Daoy (cell line): ENCODE measurements at places on chromosomes 1 and 21. TPM values are rescaled to one million over a fixed set of nuclear protein-coding genes. Genes with fewer than 3 reads are reported as not detected.

Gene CFHR1
- not detected in 2 replicates for total RNA-seq

Gene NT5C1A
- not detected in 2 replicates for total RNA-seq

Gene DTL
- total RNA-seq = 28.7 and 37.0 TPM in 2 replicates

Gene BTBD8
- total RNA-seq = 2.3 and 4.8 TPM in 2 replicates

Gene CELA2B
- total RNA-seq = not detected in 2 replicates

Gene SPRR2A
- not detected in 2 replicates for total RNA-seq

Gene MCOLN2
- 13.5 and 13.6 TPM in 2 replicates for total RNA-seq

GRCh38 chr1:100930494-100930893, 34.6 kb downstream of the SLC30A7 start:
- no peak for DNase-seq

DNA sequence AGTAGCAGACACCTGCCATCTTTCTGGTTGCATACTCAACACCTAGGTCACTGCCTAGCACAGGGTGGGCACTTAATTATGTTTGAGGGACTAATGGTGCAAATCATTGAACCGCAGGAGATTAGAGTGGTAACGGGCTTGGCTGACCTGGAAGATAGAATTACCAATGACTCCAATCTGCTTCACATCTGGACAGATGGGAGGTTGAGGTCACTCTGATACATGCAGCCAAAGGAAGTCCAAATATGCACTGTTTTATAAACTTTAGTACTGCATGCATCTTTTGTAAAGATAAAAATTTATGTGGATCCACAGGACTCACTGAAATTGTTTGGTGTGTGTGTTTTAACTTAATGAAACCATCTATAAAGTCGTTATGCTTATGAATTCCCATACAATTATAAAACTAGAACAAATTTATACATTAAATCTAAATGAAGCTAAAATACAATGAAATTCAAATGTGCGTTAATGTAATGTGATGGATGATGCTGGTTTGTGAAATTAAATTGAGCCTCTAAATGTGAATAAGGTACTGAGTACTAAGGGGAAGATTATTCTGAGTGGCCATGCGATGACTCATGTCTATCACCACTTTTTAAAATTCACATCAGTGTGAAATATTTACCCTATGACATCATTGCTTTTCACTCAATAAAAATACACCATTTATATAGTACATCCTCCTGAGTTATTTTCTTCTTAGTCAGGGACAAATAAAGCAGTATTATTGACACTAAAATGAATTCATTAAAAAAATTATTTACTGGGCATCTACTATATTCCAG, 224.7 kb upstream of the FAM78B start:
- peak; percentile 65 for DNase-seq

DNA sequence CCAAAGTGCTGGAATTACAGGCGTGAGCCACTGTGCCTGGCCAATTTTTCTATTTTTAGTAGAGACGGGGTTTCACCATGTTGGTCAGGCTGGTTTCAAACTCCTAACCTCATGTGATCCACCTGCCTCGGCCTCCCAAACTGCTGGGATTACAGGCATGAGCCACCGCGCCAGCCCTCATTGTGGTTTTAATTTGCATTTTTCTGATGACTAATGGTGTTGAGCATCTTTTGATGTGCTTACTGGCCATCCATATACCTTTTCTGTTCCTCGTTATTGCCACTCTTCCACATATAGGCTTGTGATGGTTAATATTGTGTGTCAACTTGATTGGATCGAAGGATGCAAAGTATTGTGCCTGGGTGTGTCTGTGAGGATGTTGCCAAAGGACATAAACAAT, 17.4 kb upstream of the ENAH start:
- peak; percentile 53 for DNase-seq

DNA sequence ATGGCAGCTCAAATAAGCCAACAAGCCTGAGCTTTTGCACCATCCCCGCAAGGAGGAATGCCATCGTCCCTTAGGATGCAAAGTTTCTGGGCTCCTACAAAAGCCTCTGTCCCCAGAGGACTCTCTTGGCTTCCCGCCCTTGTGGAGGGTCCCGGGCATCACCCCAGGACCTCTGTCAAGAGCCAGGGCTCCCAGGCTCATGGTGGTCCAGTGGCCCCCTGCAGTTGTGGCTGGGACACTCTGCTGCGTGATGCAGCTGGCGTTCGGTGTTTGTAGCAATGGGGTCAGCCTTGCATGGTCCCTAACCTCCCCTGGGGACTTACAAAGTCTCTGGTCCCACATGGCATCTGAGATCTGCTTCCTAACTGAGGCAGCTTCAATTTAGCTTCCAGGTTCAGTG, 104.7 kb downstream of the RIPK4 start:
- no peak for DNase-seq

- peak; percentile 69 for DNase-seq
Observed at GRCh38 chr1:12056331-12056841, 6.7 kb upstream of the TNFRSF8 start.

- DNase-seq = no peak
Observed at GRCh38 chr1:29620631-29621030, 384.3 kb downstream of the PTPRU start.

GRCh38 chr21:38133240-38133639, 123.6 kb upstream of the KCNJ15 start:
- no peak for DNase-seq

GRCh38 chr1:116663821-116664220, 3.7 kb downstream of the IGSF3 start:
- DNase-seq = no peak

DNA sequence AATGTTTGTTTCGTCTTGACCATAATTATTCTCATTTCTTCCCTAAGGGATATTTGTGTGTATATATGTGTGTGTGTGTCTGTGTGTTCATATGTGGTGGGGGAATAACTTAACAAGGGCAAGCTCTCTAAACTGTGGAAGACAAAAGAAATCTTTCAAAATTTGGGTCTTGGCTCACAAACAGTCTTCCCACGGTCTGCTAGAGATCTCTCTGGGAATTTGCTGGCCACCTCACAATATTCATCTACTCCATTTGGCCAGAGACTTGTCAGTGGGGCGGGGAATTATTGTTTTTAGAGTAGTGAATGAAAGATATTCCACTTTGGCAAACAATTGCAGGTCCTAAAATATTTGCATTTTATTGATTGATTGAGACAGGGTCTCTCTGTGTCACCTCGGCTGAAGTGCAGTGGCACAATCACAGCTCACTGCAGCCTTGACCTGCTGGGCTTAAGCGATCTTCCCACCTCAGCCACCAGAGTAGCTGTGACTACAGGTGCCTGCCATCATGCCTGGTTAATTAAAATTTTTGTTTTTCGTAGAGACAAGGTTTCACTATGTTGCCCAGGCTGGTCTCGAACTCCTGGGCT, 8.0 kb upstream of the EIF2B3 start:
- no peak for DNase-seq

GRCh38 chr1:68269637-68270430, 37.5 kb upstream of the WLS start:
- DNase-seq = peak; percentile 86

GRCh38 chr1:89125240-89125912, 538 bp downstream of the GBP2 start:
- peak; percentile 8 for DNase-seq

- peak; percentile 72 for DNase-seq
Observed at GRCh38 chr1:47449822-47450552, 12.1 kb downstream of the FOXD2 start.

GRCh38 chr1:31755197-31755611, 8.9 kb downstream of the ADGRB2 start:
- DNase-seq = no peak

GRCh38 chr1:186207391-186208085, 167.5 kb downstream of the TPR start:
- no peak for DNase-seq

DNA sequence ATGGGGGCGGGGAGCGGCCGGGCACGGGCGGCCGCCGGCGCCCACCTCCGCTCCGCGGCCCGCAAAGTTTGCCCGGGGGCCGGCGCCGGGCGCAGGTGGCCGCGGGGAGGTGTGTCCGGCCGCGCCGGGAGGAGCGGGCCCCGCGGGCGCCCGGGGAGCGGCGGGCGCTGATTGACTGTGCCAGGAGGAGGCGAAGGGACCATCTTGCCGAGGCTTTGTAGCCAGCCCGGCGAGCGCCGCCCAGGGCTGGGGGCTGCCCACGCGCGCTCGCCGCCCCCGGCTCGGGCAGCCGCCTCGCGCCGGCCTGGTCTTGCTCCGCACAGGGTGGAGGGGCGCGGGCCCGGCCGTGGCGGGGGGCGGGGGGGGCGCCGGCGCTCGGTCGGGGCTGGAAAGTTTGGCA, 432 bp downstream of the EPHB2 start:
- DNase-seq = peak; percentile 25

- no peak for DNase-seq
Observed at GRCh38 chr1:28885472-28885877, 28.9 kb upstream of the EPB41 start.

GRCh38 chr1:53341961-53342707, 14.3 kb upstream of the LRP8 start:
- no peak for DNase-seq
